Ovary (tissue), 10 donors: ENCODE measurements at places on chromosomes 2 and 18. TPM values are rescaled to one million over a fixed set of nuclear protein-coding genes. Genes with fewer than 3 reads are reported as not detected.

GRCh38 chr2:38178119-38178518 is 102.2 kb upstream of the CYP1B1 start:
- H3K27ac ChIP-seq = no peak overlapping the region
- no peak for DNase-seq
- H3K4me1 ChIP-seq = peaks cover 24% of the 10 kb centered on the region
- H3K27me3 ChIP-seq = no peaks in the 10 kb centered on the region

GRCh38 chr2:206915121-206915520 is 24.2 kb upstream of the CPO start:
- H3K4me3 ChIP-seq = no peak overlapping the region
- H3K36me3 ChIP-seq = no peaks in the 10 kb centered on the region
- H3K27me3 ChIP-seq = no peaks in the 10 kb centered on the region
- DNase-seq = no peak

DNA sequence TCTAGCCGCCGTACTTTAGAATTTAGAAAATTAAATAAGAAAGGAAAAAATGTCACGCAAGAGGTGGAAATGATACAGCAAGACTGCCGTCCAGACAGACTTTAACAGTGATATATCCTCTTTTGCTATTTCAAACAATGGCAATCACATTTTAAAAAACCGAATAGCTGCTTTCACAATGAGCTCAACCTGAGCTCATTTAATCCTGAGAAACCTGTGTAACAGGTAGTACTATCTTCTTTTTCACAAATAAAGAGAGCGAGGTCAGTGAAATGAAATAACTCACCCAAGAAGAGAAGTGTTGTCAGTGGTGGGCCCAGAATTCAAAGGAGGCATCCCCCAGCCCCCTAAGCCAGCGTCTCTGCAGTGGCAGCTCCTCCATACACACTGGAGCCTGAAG is 60.7 kb upstream of the DAPL1 start:
- no peaks in the 10 kb centered on the region for H3K27me3 ChIP-seq
- no peak for DNase-seq
- no peaks in the 10 kb centered on the region for H3K36me3 ChIP-seq
- no peak overlapping the region for H3K27ac ChIP-seq
- no peaks in the 10 kb centered on the region for H3K4me1 ChIP-seq

DNA sequence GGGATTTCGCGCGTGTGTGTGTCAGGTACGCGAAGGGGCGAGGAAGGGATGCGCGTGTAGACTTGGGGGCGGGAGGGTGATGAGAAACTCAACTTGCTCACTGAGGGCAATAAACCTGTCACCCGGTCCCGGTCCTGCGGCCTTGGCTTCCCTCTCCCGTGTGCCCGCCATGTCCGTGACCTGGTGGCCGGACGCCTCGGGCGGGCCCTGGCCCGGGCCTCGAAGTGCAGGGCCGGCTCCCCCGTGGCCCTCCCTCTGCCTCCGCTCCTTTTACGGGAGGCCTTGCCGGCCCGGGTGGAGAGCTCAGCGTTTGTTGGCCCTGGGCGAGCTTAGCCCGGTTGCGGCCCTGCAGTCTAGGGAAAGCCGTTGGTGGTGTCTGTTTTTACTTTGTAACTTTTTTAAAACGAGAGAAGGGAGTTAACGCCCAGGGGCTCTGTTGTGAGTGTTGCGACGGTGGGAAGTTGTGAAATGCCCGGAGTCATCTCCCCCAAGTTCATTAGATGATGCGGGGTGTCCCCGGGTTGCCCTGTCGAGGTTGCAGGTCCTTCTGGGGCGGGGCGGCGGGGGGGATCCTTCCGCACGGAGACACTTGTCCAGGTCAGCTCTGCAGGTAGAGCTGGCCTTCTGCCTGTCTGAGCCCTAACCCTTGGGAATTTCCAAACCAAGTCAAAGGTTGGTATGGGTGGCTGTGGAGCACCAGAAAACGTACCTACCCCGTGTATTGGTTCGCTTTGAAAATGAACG is 883 bp downstream of the SMCHD1 start:
- H3K4me3 ChIP-seq = peak overlapping the region; percentile 96
- peaks cover 7% of the 10 kb centered on the region for H3K4me1 ChIP-seq
- H3K27me3 ChIP-seq = no peaks in the 10 kb centered on the region
- peak overlapping the region; percentile 98 for H3K27ac ChIP-seq
- DNase-seq = peak; percentile 47
- no peaks in the 10 kb centered on the region for H3K36me3 ChIP-seq

DNA sequence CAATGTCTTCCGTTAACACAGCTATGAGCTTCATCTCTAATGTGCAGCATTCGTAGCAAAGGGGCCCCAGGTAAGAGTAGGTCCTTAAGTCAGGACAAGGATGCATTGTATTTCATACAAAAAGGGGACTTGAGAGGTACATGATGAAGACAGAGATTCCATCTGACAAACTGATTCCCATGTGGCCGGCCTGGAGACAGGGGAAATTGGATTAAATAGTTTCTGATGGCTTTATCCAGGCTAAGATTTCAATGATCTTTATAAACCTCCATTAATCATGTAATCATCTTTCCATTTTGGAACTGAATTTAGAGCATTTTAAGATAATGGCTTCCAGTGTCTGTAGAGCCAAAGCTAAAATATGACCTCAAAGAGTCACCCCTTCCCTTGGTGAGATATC is 111.3 kb downstream of the NCKAP5 start:
- no peak overlapping the region for H3K27ac ChIP-seq
- H3K4me1 ChIP-seq = no peaks in the 10 kb centered on the region
- H3K27me3 ChIP-seq = no peaks in the 10 kb centered on the region
- no peak for DNase-seq
- H3K36me3 ChIP-seq = no peaks in the 10 kb centered on the region

- H3K36me3 ChIP-seq = no peaks in the 10 kb centered on the region
- no peak for DNase-seq
- H3K4me3 ChIP-seq = no peak overlapping the region
- H3K27me3 ChIP-seq = no peaks in the 10 kb centered on the region
- no peak overlapping the region for H3K27ac ChIP-seq
Observed at GRCh38 chr2:121038891-121039616, 245.9 kb downstream of the TFCP2L1 start.

DNA sequence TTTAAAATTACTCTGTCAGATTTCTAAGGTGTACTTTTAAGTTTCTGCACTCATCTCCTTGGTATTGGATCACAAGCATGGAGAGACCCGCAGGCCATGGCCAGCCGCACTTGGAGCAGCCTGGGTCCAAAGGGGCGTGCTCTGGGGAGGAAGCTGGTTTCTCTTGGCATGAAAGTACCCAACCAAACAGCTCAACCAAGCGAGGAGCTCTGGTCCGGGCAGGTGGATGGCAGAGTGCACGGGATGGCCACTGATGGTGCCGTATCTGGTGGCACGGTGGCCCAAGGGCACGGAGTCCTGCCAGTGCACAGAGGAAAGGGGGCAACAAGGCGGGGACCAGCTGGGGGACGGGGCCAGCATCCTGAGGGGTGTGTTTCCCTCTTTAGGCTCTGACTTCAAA is 32.2 kb upstream of the MCFD2 start:
- H3K4me3 ChIP-seq = no peak overlapping the region
- peaks cover 2% of the 10 kb centered on the region for H3K4me1 ChIP-seq
- no peak overlapping the region for H3K27ac ChIP-seq
- H3K27me3 ChIP-seq = no peaks in the 10 kb centered on the region
- H3K36me3 ChIP-seq = no peaks in the 10 kb centered on the region

GRCh38 chr2:64283641-64284361 is 139.6 kb upstream of the PELI1 start:
- peak overlapping the region; percentile 14 for H3K4me3 ChIP-seq
- no peak for DNase-seq
- H3K4me1 ChIP-seq = peaks cover 9% of the 10 kb centered on the region
- no peak overlapping the region for H3K27ac ChIP-seq
- no peaks in the 10 kb centered on the region for H3K36me3 ChIP-seq
- no peaks in the 10 kb centered on the region for H3K27me3 ChIP-seq

ZNF512 gene
- total RNA-seq = 67.2 TPM

PRKAG3 gene
- not detected for total RNA-seq

SCN9A gene
- 0.95 TPM for total RNA-seq

LIPT1 gene
- 10.1 TPM for total RNA-seq

RAB6C gene
- not detected for total RNA-seq

HOXD13 gene
- not detected for total RNA-seq

FOXI3 gene
- total RNA-seq = not detected

CPO gene
- not detected for total RNA-seq

C1QL2 gene
- total RNA-seq = 0.10 TPM

SPATS2L gene
- 88.2 TPM for total RNA-seq

MYO5B gene
- total RNA-seq = 0.38 TPM

ZSCAN30 gene
- 13.8 TPM for total RNA-seq

G6PC2 gene
- total RNA-seq = 0.57 TPM

HOXD12 gene
- total RNA-seq = not detected
